ENCODE measurements at places on chromosomes 3 and 15.

GRCh38 chr3:134350861-134351311 lies 23.4 kb downstream of the AMOTL2 start:
- no peak for DNase-seq

GRCh38 chr3:72748659-72749058 lies 99.6 kb downstream of the SHQ1 start:
- no peak for DNase-seq

GRCh38 chr3:15616053-15616452 lies 14.5 kb downstream of the BTD start:
- no peak for DNase-seq

DNA sequence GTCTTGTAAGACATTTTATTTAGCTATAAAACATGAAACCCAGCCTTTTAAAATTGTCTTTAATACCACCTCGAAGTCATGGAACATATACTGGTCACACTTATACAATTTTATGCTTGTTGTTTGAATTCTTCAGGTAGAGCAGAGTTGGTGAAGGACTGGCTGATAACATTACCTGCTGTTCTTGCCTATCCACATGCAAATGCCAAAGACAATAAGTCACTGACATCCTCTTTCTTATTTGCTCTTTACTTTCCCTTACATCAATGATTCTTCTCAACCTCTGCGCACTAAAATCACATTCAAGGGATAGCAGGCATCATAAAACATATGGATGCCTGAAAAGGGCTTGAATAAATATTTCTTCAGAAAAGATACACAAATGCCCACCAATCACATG lies 392.5 kb upstream of the ATP11B start:
- DNase-seq = no peak

- no peak for DNase-seq
Measured at GRCh38 chr15:100216182-100216581, 125.6 kb downstream of the ADAMTS17 start.

- DNase-seq = no peak
Measured at GRCh38 chr3:128603811-128604775, 46.5 kb downstream of the RPN1 start.

GRCh38 chr15:76626611-76627010 lies 278.5 kb downstream of the SCAPER start:
- DNase-seq = no peak

GRCh38 chr3:171791692-171792076 lies 18.6 kb downstream of the PLD1 start:
- DNase-seq = no peak

- DNase-seq = peak; percentile 41
Measured at GRCh38 chr15:76340803-76341365, 4.3 kb downstream of the ISL2 start.

DNA sequence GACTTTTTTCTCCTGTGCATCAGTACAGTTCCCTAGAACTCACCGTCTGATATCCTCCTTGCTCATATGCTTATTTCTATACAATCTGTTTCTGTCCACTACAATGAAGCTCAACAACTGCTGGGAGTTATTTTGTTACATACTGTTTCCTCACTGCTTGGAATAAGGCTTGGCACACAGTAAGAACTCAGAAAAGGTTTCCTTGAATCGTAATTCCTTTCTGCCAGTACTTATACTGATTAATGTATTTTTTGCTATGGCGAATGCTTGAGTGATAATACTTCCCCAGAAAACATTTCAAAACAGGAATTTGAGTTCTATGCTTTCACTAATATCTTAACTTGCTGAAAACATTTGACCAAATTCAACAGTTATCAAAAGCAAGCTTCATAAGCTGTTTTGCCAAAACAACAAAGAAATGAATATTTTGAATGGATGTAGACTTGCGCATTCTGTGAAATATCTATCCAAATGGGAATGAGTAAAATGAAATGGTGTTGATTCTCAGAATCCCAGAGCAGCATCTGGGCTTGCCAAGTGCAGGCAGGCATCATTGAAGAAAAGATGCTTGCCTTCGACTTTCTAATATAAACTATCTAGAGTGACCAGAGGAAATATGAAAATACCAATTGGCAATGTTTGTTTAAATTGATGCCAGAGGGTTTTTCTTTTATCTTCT lies 286.3 kb downstream of the RAP2B start:
- DNase-seq = no peak

DNA sequence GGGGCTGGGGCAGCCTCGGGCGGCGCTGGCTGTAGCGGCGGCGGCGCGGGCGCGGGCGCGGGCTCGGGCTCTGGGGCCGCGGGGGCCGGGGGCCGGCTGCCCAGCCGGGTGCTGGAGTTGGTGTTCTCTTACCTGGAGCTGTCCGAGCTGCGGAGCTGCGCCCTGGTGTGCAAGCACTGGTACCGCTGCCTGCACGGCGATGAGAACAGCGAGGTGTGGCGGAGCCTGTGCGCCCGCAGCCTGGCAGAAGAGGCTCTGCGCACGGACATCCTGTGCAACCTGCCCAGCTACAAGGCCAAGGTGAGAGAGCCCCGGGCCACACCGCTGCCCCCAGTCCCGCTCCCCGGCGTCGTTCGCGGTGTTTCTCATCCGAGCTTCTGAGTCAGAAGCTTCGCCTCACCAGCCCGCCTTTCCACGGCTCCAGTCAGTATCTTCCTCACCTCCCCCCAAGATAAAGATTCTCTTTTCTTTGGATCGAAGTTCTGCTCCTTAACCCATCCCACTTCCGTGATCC lies 600 bp downstream of the FBXO45 start:
- DNase-seq = peak; percentile 34

GRCh38 chr3:124395584-124396338 lies 334.5 kb upstream of the UMPS start:
- DNase-seq = no peak

GRCh38 chr15:38275959-38276358 lies 23.3 kb downstream of the SPRED1 start:
- no peak for DNase-seq

DNA sequence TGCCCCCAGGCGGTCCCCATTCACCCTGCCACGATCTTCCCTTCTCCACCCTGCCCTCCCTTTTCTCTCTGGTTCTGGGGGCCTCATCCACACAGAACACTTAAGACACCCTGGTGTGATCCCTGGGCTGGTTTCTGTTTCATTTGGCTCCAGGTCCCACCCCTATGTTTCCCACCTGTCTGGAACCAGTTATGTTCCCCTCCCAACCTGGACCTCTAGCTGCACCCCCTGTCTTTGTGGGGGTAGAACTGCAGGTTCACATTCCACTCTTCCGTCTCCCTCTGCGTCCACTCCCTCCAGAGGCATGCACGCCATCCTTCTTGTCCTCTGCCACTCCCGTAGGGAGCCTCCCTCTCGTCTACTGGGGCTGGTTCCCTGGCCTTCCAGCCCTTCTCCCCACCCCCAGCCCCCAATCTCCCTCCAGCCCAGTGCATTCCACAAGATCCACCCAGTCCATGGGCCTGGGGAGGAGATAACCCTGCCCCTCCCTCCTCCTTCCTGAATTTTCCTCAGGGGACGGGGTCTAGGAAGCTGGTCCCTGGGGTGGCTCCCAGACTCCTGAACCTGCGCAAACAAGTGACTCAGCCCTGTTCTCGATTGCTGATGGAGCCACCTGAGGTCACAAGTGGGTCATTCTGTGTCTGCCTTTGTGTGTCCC lies 73.8 kb downstream of the ABTB1 start:
- DNase-seq = no peak

- no peak for DNase-seq
Measured at GRCh38 chr3:98596541-98597500, 3.4 kb upstream of the CPOX start.

- no peak for DNase-seq
Measured at GRCh38 chr3:28347374-28348264, 902 bp upstream of the ZCWPW2 start.

- no peak for DNase-seq
Measured at GRCh38 chr15:38975282-38975990, 410.8 kb upstream of the RASGRP1 start.

GRCh38 chr3:113897373-113897777 lies 50.4 kb upstream of the ZDHHC23 start:
- DNase-seq = no peak

DNA sequence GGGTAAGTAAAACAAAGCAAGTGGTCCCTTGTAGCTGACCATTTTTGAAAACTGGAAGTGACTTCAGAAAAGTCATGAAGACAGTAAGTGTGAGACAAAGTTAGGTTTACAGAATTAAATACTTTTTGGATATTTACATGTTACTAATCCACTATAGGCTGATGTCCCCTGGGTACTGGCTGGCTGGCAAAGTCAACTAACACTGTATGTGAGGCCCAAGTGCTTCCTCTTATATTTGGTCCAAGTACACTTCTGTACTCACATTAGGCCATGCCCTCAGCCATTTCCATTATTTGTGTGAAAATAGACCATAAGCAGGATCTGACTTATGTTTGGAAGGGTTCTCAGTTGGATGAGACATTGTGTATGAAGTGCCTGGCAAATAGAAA lies 5.5 kb upstream of the LEKR1 start:
- no peak for DNase-seq

GRCh38 chr3:16513141-16514020 lies at the start of gene RFTN1:
Gene RFTN1, minus strand, starts transcription at chr3:16513699. Its CDS starts 19,830 bp downstream, at chr3:16493869.
- peak; percentile 51 for DNase-seq

- DNase-seq = no peak
Measured at GRCh38 chr15:34470892-34471291, 33.3 kb upstream of the GOLGA8A start.

DNA sequence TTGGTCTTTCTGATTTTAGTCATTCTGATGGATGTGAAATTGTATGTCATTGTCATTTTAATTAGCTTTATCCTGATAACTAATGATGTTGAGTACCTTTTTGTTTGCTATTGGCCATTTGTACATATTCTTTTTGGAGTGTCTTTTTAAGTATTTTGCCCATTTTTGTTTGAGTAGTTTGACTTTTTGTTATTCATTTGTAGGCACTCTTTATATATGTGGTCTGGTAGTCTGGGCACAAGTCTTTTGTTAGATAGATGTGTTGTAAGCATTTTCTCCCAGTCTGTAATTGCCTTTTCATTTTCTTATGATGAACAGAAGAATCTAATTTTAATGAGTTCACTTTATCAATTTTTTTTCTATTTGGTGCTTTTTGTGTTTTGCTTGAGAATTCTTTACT lies 14.6 kb downstream of the GPR160 start:
- DNase-seq = no peak

DNA sequence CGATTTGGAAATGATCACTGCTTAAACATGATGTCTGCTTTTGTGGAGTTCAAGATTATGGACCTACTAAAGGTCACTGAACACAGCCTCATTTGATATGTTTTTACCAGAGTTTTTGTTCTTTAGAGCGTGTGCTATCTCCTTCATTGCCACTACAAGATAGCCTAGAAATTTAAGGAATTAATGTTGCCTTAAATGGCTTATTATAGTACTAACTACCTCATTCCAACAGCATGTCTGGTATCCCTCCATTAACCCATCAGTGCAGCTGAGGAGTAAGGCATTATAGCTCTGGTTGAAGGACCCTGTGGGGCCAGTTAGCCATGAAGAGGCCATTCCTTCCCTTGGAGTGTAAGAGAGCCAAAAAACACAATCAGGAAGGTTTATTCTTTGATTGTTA lies 2.3 kb upstream of the FAM43A start:
- DNase-seq = no peak

DNA sequence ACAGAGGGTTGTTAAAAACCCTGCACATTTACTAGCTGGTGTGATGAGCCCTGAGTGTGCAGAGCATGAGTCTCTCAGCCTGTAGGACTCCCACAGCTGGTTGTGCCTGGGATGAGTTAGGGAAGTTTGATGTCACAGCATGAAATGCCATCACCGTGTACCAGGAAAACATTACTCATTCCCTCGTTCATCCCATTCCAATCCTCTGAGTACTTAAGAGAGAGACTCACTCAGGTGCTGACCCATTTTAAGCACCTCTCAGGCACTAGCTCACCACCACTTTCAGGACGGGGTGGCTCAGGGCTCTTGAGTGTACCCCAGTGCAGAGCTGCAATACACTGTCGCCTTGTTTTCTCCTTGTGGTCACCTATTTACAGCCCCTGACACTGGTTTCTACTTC lies 18.7 kb downstream of the MGLL start:
- DNase-seq = no peak

DNA sequence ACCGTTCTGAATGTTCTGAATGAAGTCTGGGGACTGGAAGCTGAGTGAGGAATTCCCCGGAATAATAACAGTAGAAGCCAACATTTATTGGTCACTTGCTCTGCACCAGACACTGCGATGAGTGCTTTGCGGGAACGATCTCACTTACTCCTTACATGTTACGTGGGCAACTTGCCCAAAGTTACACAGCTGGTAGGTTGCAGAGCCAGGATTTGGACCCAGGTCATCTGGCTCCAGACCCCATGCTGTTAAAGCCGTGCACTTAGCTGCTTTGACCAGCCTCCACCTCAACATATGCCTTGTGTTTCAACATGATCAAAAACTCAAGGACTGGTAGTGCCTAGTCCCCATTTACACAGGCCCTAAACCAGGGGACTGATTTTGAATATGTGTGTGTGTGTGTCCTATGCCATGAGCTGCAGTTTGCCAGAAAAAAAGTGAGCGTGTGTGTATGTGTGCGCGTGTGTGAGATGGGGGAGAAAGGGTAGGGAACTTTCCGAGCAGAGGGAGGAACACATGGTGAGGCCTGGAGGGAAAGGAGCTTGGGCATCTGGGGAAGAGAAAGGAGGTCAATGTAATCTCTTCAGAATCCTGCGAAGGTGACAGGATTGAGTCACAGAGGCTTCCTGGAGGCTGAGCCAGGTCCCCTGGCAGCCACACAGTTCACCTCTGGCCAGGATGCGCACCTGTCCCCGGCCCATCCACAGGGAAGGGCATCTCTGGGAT lies 28.9 kb downstream of the LINGO1 start:
- no peak for DNase-seq

DNA sequence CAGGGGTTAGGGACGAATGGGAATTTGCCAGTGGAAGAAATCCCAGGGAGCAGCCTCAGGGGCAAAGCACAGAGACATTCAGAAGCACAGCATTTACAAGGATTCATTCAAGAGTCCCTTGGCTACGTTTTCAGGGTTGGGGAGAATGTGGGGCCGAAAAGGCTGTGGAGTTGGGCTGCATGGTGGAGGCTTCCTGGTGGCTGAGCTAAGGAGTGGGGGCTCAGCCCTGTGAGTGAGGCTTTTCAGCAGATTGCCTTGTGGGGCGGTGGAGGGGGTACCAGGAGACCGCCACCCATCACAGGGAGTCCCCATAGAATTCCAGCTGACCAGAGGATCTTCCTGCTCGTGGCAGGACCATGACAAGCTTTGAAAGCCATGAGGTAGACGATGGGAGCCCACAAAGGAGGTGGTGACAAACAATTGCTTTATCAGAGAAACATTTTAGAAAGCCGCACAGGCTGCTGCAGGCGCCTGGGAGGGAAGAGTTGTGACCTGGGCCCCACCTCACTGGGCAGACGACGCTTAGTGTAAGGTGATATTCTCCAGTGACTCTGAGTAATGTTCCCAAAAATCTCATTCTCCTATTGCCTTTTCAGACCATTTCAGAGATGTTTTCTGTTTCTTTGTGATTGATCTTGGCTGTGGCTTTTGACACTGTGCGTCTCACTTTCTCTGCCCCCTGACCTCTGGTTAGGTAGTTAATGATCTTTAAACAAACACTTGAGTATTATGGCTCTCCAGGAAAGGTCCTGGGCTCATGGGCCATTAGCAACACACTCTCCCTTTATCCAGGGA lies 128.0 kb downstream of the DNAJB8 start:
- no peak for DNase-seq

GRCh38 chr3:167350245-167350862 lies 29.7 kb downstream of the ZBBX start:
- DNase-seq = no peak

GRCh38 chr15:29534378-29534777 lies 264.8 kb upstream of the NSMCE3 start:
- no peak for DNase-seq
